Stimulated activated CD4-positive, alpha-beta T cell treated with anti-CD3 and anti-CD28 coated beads, Interleukin-4, amount 100 ng/mL, for 1 hour (primary cell): ENCODE measurements at places on chromosomes 12 and 14.

- DNase-seq = no peak
Observed at GRCh38 chr12:53749986-53750811, 1.6 kb downstream of the CISTR start.

GRCh38 chr12:10661338-10661737 lies 12.5 kb downstream of the STYK1 start:
- DNase-seq = no peak

DNA sequence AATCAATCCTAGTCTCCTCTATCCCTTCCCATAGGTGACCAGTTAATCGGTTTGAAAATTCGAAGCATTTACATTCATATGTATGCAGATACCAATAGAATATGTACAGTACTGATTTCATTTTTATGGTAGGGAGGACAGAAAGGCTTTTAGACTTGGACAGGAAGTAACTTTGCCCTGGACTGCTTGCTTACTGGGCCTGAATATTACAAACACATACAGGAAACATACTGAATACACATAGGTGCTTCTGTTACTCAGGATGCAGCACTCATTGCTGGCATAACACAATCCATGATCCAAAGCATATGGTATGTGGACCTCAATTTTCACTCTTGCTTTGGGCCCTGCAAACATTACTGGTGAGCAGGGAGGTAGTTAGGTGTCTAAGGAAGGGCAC lies 71.1 kb downstream of the CATSPERB start:
- no peak for DNase-seq

DNA sequence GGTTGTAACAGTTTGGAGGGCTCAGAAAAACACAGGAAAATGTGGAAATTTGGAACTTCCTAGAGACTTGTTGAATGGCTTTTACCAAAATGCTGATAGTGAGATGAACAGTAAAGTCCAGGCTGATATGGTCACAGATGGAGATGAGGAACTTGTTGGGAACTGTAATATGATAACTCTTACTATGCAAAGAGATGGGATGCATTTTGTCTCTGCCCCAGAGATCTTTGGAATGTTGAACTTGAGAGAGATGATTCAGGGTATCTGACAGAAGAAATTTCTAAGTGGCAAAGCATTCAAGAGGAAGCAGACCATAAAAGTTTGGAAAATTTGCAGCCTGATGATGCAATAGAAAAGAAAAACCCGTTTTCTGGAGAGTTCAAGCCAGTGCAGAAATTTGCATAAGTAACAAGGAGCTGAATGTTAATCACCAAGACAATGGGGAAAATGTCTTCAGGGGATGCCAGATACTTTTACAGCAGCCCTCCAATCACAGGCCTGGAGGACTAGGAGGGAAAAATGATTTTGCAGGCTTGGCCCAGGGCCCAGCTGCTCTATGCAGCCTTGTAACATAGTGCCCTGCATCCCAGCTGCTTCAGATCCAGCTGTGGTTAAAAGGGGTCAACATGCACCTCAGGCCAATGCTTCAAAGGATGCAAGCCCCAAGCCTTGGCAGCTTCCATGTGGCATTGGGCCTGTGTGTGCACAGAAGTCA lies 572.7 kb upstream of the ATP2B1 start:
- DNase-seq = no peak

GRCh38 chr14:36848213-36848612 lies 186.6 kb downstream of the PAX9 start:
- no peak for DNase-seq

DNA sequence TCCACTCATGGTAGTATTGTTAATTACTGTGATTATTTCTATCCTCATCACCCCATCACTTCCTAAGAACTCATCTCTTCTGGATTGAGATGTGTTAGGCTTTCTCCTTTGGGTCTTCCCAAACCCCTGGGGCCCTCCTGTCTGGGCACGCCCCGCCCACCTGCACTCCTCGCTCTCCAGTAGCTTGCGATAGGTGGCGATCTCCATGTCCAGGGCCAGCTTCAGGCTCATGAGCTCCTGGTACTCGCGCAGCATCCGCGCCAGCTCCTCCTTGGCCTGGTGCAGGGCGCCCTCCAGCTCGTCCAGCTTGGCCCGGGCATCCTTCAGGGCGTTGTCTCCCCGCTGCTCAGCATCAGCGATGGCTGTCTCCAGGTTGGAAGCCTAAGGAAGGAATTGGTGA lies 6.8 kb downstream of the KRT71 start:
- DNase-seq = no peak

GRCh38 chr14:75559451-75560222 lies 18.8 kb upstream of the FLVCR2 start:
- peak; percentile 74 for DNase-seq

- DNase-seq = no peak
Observed at GRCh38 chr12:103169-103981, 36.8 kb downstream of the IQSEC3 start.
